ENCODE measurements at places on chromosomes 7 and 10.

GRCh38 chr7:88201305-88201704 lies 18.5 kb downstream of the SRI start:
- no peak for DNase-seq

DNA sequence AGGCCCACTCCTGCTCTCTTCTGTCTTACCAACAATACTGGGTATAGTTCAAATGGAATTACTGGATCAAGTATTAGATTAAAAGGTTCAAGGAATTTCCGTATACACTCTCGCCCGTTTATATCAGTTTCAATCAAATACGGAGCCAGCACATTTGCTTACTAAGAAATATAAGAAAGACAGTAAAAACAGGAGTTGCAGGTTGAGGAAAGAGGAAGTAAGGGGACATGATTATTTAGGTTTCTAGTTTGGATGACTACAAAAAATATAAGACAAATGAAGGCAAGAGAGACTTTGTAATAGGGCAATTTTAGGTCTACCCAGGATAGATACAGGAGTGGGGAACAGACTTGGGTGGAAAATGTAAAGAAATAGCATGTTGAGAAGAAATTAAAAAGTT lies 109.9 kb upstream of the ABI1 start:
- no peak for DNase-seq

- no peak for DNase-seq
These were observed 1303.0 kb downstream of the GATA3 start for GRCh38 chr10:9357471-9357870.

- no peak for DNase-seq
These were observed 183.0 kb downstream of the ARID5B start for GRCh38 chr10:62084451-62084850.

- no peak for DNase-seq
These were observed 116.4 kb upstream of the KLF6 start for GRCh38 chr10:3901370-3901769.

DNA sequence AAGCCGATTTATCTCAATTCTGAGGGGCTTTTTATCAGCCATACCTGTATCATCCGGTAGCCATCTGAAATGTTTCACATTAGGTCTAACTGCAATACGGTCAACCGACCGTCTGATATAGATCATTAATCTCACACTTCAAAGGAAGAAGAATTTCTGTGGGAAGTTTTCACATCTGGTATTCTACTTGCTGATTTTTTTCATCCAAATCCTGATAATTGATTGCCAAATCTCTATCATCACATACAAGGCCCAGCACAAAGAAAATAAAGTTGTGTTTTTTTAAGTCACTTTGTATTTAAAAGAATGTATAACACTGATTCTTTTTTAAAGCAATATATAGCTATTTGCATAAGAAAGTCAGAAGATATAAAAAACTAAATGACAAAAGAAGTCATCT lies 132.3 kb downstream of the DKK1 start:
- DNase-seq, result no peak
